ENCODE measurements at places on chromosomes 3 and 15.

GRCh38 chr3:179088306-179088705 lies 16.7 kb upstream of the ZMAT3 start:
- DNase-seq = no peak

GRCh38 chr3:122973893-122974615 lies 53.5 kb downstream of the SEMA5B start:
- no peak for DNase-seq

DNA sequence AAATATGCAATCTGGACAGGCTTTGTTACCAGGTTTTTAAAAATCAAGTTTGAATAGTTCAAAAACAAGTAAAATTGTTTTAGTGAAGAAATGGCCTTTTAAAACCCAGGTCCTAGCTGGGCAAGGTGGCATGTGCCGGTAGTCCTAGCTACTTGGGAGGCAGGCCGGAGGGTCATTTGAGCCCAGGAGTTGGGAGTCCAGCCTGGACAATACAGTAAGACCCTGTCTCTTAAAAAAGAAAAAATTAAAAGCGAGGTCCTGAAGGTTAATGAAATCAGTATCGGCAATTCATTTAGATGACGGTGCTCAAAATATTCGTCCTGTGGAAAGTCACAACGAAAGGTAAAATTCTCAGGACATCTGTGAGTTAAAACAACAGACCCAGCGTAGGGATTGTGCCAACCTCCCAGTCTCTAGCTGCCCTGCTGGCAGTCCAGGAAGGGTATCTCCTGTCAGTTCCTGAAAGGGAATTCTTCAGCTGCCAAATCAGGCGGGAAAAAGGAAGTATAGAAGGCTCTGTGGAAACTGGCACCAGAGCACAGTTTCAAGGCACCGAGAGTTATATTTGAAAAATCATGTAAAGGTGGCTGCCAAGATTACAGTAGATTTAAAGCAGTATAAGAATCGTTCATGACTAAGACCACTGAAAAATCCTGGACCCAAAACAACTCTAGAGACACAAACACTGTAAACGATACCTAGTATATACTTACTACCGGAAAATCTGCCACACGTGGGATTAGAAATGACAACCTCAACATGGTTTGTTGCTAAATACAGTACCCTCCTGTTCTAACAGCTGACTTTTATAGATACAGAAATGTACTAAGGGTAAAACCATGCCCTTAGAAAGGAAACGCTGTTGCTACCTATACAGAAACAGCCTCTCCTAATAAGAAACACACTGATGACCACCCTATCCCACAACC lies 1.2 kb upstream of the ABHD17C start:
- DNase-seq = no peak

DNA sequence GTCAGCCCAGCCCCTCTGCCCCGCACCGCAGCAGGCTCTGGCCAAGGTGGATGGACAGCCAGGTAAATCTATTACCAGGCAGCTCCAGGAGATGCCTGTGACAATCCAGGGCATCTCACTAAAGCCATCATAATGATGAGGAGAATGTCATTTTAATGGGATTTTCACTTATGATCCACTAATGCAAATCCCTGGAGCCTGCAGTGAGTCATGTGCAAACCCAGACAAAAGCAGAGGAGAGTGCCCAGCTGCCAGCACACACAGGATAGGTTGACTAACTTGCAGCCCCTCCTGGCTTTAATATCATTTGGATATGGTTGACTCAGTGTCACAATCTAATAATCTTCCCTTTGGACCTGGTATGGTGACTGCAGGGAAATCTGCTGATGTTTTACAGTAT lies 206.9 kb upstream of the TRIM42 start:
- no peak for DNase-seq

DNA sequence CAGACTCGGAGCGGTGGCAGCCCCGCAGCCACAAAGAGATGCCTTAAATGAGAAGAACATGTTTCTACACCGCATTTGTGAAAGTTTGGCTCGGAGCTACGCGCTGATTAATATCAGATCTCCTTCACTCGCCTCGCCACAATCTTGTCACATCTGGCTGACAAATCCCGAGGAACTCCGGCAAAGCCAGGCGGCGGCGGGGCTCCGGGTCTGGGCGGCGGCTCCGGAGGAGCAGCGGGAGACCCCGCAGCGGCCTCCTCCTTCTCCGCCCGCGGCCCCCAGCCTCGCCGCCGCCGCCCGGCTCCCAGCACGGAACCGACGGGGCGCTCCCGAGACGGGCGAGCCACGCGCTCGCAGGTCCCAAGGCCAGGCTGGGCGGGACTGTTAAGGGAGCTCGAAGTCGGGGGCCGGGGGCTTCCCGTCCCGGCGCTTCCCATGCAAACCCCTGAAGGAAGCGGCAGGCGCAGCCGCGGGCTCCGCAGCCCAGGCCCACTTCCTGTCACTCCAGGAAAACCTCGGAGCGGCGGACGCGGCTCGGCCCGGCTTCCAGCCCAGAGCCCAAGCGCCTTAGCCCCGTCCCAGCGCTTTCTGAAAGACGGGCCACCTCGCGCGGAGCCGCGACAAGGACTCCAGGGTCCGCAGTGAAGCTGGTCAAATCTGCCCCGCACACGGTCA lies 1.2 kb downstream of the BNC1 start:
- no peak for DNase-seq

- no peak for DNase-seq
These were observed 79.7 kb upstream of the CGNL1 start for GRCh38 chr15:57296473-57297162.

GRCh38 chr15:39869858-39870515 lies 50.1 kb downstream of the GPR176 start:
- no peak for DNase-seq

DNA sequence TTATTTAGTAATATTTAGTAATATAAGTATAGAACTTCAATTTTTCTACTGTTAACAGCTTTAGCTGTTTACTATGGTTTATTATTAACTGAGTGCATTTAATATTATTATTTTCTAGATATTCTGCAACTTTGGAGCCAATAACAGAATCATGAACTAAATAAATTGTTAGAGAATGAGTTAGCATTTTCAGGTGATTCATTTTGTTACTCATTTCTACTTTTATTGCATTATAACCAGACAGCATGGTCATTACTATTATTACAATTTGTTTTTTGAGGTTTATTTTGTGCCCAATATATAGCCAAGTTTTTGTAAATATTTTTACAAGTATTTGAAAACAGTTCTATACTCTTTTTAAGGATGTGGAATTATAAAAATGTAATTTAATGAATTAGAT lies 279.6 kb downstream of the SQOR start:
- no peak for DNase-seq

- no peak for DNase-seq
These were observed 133.4 kb downstream of the TPRA1 start for GRCh38 chr3:127457094-127457475.
